ENCODE measurements at places on chromosomes 3 and 15.
A peak's percentile ranks its signal among the peaks of the same experiment; 100 is the strongest.

DNA sequence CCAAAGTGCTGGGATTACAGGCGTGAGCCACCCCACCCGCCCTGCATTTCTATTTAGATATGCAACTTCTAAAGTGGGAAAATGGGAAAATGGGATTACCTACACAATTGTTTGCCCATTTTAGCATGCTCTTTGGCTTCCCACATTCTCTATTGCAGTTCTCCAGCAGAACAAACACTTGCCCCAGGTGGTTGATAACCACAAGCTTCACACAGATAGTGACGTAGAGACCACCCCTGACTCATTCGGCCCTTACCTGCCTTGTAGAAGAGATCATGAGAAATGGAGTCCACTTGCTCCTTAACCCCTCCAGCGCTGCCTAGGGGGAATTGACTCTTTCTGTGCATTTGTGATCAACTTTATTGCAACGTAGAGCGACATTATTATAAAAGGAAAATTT is 83.2 kb upstream of the RAP2B start:
- DNase-seq = no peak

- no peak for DNase-seq
Measured at GRCh38 chr3:158488670-158489069, 82.3 kb upstream of the MLF1 start.

- DNase-seq = no peak
Measured at GRCh38 chr3:8145661-8146060, 356.0 kb upstream of the LMCD1 start.

GRCh38 chr3:138937690-138938055 is 9.3 kb downstream of the FOXL2 start:
- DNase-seq = no peak

DNA sequence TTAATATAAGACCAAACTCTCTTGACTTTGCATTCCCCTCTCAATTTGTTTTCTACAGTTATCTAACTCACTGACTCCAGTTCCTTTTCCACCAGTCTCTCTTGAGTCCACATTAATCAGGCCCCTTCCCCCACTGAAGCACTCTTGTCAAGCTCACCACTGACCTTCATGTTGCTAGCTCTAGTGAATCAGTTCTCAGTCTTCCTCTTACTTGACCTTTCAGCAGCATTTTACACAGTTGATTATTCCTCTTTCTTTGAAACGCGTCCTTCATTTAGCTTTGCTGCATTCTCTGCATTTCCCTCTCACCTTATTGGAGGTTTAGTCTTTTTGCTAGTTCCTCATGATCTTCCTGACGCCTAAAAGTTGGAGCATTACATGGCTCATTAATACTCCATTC is 8.3 kb downstream of the PPP2R3A start:
- DNase-seq = no peak

- no peak for DNase-seq
Measured at GRCh38 chr3:65483480-65483879, 555.2 kb downstream of the MAGI1 start.

DNA sequence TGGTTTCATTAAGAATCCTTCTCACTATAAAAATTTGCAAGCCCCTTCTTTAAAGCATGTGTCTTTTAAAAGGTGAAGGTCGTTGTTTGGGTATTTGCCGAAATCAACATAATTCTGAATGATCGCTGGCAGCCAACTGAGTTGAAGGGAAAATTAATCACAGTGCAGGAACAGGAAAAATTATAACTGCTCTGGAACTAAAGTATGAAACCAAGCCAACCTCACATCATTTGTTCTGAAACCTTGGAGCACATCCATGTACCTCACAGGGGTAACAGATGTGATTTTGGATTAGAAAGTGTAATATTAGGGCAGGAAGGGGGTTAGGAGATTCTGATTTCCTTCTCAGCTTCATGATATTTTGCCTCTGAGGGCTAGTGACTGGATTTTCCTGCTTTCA is 52.2 kb upstream of the PTX3 start:
- no peak for DNase-seq

DNA sequence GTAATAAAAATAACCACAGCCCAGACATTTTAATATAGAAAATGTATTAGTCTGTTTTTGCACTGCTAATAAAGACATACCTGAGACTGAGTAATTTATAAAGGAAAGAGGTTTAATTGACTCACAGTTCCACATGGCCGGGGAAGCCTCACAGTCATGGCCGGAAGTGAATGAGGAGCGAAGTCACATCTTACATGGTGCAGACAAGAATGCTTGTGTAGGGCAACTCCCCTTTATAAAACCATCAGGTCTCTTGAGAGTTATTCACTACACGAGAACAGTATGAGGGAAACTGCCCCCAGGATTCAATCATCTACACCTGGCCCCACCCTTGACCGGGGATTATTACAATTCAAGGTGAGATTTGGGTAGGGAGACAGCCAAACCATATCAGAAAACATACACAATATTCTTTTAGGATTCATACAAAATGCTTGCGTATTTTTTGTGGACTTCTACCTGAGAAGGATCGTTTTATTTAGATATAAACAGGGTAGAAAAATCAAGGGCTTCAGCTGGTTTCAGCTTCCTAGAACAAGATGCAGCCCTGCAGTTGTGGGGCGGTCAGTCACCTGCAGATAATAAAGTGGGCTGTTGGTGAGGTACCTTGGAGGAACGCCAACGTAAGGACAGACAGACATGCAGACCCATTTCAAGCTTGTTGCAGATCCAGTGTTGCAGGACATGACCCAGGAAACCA is 101.9 kb downstream of the TNIK start:
- DNase-seq = no peak

DNA sequence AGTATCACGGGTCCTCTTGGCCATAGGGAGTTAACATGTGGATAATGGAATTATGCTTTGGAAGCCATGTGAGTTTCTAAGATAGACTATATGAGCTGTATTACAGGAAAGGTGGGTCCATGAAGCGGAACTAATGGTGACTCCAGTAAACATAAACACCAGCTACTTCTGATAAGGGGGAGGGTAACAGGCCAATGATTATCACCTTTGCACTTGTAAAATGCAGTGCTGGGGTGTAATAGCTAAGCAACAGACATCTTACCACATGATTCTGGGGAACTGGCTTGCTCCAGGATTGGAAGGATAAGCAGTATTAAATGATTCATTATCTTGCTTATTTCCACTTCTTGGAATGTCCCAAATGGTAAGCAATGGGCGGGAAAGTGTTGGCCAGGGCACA is 61.4 kb upstream of the CD47 start:
- DNase-seq = no peak

DNA sequence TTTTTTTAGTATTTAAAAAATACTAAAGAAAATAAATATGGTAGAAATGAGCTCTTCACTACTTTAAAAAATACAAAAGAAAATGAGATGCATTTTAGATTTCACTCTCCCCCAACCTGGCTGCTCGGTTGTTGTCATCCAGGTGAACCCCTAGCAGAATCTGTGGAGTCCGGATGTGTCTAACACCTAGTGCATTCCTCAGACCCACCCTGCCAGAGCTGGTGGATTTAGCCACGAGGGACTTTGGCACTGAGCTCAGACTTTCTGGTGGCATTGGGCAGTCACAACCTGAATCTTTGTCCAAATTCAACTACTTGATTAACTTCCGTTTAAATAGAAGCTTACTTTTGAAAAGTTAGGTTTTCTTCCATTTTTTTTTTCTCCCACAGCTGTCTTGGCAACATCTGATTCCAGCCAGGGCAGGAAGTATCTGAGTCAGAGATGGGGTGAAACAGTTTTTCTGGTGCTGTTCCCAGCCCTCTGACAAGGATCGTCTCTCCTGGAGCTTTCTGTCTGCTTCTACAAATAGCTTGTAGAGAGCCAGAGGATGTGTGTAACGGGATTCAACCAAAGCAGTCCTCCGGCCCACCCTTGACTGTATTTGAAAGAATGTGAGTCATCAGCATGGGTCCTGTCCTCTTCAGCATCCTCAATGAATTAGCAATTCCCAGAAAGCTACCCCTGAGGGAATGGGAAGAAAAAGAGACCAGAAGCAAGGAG is 301.8 kb upstream of the MCTP2 start:
- no peak for DNase-seq

DNA sequence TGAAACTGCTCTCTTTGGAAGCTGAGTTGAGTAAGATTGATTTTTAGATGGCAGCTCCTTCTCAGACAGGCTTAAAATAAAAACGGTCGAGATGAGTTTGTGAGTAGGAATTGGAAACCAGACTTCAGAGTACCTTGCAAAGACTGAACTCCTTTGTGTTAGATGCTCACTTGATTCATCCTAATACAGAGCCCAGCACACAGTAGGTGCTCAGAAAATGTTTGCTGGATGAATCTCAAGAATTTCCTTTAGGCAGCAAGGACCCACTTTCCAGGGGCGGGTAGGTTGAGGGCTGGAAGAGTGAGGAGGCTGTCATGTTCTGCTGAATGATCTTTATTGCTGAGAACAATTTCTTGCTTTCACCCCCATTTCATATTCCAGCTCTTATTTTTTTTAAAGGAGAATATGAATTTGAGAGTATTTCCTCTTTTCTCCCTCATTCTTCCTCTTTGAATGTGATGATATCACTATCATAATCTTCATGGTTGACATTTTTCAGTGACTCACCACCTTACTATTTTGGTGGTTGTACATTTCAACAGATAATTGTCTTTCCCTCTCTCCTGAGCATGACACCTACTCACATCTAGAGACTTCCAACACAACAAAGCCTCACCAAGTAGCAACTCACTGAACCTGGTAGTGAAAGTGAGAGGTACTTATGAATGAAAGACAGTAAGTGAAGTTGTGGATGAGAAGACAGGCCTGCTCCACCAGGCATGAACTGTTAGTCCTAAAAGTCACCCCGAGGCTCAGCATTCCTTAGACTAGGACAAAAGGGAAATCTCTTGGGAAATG is 113.3 kb downstream of the PDCD6IP start:
- peak; percentile 92 for DNase-seq

DNA sequence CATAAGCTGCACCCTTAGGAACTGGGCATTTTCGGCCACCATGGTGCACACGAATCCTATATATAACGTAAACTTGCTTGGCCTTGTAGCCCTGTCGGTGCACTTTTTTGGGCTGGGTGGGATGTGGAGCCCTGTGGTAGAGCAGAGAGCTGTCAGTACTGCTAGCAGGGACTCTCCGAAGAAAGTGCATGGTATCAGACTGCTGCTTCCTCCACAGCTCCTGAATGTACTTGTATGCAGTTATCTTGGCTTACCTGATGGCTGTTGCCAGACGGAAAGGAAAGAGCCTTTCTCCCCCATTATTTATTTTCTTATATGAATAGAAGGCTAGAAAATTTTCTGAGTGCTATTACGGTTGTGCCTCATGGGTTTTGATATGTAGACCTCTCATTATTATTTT is 8.4 kb downstream of the GALK2 start:
- no peak for DNase-seq

DNA sequence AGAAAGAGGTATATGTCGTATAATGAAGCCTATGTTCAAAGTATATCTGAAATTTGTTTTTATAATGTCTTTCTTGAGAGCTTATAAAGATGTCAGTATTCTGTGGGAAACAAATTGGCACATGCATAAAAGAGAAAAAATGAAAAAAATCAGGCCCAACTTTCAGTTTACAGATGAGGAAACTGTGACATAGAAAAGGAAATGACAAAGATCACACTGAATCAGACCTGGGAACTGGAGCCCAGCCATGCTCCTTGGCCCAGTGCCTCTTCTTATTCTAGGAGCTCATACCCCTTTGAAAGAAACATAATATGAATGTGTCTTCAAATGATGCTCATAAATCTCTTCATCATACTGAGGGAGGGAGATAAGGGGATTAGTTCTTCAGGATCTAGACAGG is 48.4 kb downstream of the TMEM44 start:
- peak; percentile 17 for DNase-seq

- no peak for DNase-seq
Measured at GRCh38 chr15:31297575-31298456, 28.8 kb upstream of the KLF13 start.

DNA sequence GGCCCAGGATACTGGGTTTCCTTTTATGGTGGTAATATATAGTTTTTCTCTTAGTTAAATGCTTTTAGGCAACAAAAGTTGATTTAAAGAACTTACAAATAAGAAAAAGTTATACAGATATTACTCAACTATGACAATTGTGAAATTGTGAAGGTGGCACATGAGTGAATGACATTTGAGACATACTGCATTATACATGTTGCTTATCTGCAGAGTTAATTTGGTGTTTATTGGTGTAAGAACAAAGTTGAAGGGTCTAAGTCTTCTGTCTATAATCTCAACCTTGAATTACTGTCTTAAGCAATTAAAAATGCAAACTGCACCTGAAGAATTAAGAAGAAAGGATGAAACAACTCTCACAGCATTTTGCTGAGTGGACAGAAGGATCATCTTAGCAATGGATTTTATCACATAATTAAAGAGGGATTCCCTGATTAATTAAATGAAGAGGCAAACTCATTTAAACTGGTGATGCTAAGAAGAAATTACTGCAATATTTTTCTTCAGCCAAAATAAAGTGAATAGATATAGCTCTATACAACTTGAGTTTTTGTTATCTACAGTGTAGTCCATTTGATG is 298.9 kb upstream of the TGFBR2 start:
- DNase-seq = no peak

- DNase-seq = no peak
Measured at GRCh38 chr3:71614426-71614825, 30.9 kb upstream of the FOXP1 start.

DNA sequence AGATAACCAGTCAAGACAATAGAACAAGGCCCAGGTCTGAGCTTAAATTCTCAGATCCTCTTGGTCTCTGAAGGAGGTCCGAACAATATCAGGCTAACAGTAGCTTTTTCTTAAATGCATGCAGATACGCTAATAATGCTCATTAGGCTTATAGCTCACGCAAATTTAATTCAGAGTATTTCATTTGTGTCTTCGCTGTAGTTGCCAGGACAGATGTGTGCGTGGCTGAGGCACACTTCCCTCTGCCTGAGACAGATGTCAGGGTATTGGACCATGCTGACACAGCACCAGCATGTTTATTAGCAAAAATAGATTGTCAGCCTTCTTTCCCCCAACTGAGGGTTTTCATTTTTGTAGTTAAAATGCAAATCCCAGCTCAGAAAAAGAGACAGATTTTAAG is 102.9 kb upstream of the BFSP2 start:
- no peak for DNase-seq

DNA sequence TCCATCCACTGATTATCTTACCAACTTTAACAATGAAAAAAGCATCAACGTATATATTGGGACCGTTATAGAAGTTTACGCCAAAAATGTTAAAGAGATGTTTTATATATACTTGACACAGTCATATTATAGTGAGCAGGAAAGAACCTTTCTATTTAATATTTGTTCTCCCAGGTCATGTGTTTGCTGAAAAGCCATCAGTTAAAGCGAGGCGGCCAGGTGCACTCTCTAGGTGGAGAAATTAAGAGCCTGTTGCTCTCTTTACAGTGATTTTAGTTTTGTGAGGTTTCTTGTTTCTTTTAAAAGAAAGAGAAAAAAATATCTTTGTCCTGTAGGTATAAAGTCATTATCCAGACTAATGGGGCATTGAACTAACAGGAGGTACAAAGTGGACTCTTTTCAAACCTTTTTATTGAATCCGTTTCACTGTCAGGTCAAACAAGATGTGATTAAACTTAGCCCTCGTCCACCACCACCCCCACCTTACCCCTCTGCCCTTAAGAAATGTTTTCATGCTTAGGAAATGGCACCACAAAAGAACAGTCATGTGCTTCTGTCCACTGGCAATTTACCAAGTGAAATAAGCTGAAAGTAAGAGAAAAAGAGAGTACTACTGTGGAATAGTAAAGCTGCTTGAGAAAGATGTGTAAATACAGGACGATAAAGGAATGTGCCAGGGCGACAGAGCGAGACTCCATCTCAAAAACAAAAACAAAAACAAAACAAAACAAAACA is 279.9 kb downstream of the PTPRG start:
- DNase-seq = no peak

GRCh38 chr3:45064512-45065372 is 38.6 kb downstream of the CLEC3B start:
- DNase-seq = peak; percentile 91

GRCh38 chr3:153601374-153601853 is 439.4 kb downstream of the RAP2B start:
- DNase-seq = no peak
